Kasumi-1 (cell line): ENCODE measurements at places on chromosomes 4 and X.

DNA sequence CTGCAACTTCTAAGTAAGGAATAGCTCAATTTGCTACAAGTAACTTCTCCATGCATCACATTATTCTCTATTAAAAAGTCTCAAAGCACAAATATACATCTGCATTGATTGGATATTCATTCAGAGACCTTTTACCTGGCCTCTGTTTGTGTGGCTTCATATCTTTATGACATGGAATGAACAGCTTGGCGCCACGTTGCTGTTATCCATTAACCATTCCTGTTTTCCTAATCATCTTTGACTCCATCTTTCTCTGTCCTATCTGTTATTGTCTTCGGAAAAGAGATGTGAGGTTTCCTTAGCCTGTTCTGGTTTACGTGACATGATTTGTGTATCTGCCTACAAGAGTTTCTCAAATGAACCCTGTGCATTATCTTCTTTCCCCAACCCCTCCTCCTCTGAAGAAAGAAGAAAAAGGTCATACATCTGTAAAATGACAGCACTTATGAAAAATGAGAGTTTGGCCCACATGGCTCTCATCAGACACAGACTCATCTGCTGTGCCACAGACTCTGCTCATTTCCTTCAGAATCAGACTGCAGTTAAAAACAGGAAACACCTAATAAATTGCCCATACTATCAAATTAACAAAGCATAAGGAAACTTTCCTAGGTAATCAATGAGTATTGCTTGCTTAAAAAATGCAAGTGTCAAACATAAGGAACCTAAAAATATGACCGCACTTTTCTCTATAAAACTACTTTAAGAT lies 347.6 kb upstream of the FAM241A start:
- DNase-seq = no peak

DNA sequence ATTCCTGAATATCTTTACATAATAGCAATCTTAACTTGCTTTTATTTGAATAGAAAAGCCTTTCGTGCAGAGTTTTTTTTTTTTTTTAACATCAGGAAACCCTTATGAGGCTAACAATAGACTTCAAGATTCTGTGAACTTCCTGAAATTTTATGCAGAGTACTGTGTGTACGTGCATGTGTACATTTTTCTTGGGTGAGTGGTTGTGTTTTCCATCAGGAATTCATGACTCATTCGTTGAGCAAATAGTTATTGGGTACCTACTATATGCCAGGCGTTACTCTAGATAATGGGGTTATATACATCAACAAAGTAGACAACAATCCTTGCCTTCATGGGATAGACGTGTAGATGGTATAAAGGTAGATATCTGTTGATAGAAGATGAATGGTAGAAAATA lies 59.1 kb downstream of the MRPL1 start:
- peak; percentile 57 for DNase-seq

- no peak for DNase-seq
Observed at GRCh38 chr4:147015491-147015890, 69.8 kb upstream of the TTC29 start.

DNA sequence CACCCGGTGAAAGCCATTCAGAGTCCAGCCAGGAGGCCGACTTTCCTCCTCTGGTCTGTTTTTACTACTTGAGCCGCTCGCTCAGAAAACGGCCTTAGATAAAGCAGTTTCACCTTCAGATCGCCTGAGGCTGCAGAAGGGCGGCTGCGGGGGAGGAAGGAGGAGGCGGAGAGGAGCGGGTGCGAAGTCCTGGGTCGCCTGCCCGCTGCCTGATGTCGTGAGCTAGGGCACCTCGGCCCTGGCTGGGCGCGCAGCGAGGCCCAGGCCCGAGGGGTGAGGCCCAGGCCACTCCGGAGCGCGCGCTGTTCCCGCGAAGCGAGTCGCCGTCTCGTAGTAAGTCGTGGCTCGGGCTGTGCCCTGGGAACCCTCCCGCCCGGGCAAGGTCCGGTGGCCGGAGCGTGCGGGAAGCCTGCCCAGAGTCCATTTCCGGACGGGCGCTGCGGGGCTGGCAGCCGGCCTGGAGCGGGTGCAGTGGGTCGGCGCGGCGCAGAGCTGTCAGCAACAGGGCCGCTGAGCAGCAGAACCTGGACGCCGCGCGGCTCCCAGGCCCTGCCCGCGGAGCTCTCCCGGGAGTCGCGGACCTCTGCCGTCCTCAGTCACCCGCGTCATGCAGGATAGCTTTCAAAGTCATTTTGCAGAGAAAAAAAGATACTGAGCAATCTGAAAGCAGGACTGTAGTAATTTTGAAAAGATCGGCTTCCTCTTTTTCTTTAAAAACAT lies 18.6 kb downstream of the TRIM2 start:
- peak; percentile 45 for DNase-seq

GRCh38 chrX:123424546-123424945 lies 240.5 kb downstream of the GRIA3 start:
- DNase-seq = no peak

GRCh38 chr4:140893939-140894338 lies 137.8 kb upstream of the TBC1D9 start:
- DNase-seq = no peak

GRCh38 chr4:181662383-181662782 lies 580.8 kb upstream of the TENM3 start:
- DNase-seq = no peak

- no peak for DNase-seq
Observed at GRCh38 chrX:118595501-118596042, 100.0 kb downstream of the DOCK11 start.

DNA sequence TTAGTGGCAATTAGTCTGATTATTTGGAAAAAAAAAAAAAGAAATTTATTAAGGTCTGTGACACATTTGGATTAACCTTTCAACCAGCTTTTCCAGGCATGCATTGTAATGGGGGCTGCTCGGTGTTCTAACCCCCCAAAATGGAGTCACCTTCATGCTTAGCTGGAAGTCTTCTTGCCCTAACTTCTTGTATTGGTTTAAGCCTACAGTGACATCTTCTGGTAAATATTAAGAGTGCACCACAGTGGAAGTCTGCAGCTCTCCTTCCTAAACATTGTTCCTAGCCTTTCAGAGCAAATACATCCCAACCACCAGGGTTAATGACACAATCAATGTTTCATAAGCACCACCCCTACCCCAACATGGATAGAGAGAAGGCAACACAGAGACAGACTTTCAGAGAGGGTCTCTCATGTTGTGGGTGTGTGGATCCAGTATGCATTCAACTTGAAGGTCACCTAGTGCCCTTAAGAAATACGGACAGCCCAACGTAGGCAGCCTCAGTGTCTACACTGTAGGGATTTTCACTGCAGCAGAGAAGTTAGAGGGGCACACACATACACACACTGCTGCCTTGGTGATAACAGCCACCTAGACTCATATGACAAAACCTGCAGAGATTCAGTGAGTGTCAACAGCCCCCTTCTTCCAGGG lies 142.9 kb upstream of the MBNL3 start:
- DNase-seq = peak; percentile 56

DNA sequence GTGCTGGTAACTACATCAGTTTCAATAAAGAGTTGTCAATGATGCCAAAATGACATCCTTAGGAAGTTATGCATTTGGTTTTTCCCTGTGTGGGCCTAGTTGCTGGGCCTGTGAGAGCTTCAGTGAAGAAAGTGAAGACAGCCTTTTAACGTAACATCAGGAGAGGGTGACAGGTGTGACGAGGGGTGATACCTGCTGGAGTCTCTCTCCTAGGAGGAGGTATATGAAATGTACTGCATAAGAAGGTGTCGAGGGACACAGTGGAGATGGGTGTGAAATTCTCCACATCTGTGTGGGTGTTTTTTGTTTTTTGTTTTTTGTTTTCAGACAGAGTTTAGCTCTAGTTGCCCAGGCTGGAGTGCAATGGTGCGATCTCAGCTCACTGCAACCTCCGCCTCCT lies 49.2 kb downstream of the EVC start:
- DNase-seq = no peak

DNA sequence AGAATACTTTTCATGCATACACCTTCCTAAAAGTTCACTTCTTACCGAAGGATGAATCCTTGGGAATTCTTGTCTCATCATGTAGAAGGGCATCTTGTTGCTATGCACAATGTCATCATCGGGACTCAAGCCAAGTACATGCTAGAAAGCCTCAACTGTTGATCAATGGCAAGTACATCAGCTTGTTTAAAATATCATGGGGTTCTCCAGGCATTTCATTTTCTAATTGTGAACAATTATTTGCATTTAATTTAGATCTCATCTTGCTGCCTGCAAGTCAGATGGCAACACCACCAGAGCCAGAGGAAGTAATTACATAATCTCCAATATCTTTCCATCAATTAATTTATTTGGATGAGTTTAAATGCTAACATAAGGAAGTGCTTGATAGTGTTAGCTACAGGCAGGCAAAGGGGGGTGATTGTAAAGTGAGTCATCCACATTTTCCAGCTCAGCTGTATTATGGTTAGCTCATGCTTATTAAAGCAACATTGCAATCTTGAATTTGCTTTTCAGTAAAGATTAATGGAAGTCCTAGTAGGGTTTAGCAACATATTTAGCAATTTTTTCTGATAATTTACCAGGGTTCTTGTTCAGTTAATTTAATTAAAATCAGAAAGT lies 356.5 kb downstream of the CBLL2 start:
- DNase-seq = no peak

- DNase-seq = no peak
Observed at GRCh38 chr4:114087596-114088230, 108.3 kb upstream of the ARSJ start.

DNA sequence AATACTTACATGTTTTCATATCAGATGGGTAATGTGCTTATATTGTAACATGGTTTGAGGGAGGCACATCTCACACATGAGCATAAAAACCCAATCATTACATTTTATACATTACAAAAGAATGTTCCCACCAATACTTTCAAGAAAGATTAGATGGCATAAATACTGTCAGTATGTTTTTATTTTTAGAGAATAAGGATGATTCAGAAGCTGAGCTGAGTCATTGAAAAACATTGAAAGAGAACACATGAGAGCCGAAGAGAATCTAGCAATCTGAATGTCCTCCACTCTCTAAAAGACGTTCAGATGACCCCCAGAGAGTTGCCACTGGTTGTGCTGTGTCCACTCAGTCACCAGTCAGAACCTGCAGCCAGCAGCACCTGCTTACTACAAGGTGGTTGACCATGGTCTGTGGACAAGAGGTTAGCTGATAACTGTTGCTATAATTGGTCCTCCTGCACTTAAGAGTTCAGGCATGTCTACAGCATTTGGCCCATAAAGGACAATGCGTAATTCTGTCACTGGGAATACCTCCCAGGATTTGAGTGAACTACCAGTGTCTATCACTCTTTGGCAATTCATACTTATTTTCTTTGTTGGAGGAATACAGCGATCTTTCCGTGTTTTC lies 382.2 kb upstream of the IGFBP7 start:
- no peak for DNase-seq
